ENCODE measurements at places on chromosomes 3 and 15.

DNA sequence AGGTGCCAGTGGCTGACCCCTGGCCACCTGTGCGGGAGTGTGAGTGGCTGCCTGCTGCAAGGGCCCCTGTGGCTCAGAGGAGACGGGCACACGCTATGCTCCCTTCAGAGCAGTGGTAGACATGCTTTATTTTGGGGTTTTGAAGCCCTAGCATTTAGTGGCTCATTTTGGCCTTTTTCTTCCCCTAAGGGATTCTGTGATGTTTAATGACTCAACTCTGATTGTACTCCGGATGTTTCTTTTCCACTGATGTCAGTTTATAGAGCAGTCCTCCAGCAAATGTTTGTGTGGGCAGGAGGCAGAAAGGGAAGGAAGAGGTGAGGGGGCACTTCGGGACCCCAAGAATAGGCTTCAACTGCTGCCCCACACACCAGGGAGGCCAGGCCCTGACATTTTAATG lies 288.9 kb upstream of the C2CD4B start:
- no peak for DNase-seq

- DNase-seq: no peak
These were observed 31.1 kb downstream of the RNF13 start for GRCh38 chr3:149844091-149844490.

- DNase-seq: no peak
These were observed 34.1 kb downstream of the PTPN9 start for GRCh38 chr15:75545064-75545463.

- DNase-seq: no peak
These were observed 390.3 kb upstream of the AGTR1 start for GRCh38 chr3:148307443-148307843.

DNA sequence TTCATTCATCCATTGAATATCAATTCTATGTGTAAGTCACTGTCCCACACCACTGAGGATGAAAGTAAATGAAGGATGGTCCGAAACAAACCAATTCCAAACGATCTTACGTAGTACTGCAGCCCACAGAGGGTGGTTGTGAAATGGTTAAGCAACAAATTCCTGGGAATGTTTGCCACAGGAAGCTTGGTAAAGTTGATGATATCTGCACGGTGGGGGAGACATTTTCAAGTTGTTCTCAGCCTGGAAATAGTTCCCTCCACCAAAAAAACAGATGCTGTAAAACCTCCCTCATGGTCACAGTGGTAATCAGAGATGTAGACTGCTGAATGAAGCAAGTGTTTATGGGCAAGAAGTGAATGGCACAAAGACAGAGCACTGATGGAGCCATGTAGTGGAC lies 35.9 kb upstream of the BNC1 start:
- DNase-seq: no peak

- no peak for DNase-seq
These were observed 30.3 kb upstream of the VEPH1 start for GRCh38 chr3:157533298-157534070.

DNA sequence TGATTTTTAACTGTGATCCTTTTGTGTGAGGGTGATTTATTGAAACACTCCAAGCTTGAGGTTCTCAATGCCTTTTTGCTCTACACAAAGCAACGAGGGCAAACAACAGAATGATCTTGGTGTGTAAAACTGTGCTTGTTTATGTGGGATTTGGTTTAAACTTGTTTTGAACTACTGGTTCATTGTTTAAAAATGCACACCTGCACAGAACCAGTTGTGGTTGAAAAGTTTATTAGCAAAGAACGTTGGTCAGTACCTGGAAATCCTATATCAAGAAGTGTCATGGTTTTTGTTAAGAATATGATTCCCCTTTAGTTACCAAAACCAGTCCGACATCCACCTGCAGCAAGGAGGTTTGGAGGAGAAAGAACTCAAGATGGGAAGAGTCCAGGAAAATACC lies 239.4 kb downstream of the WNT5A start:
- no peak for DNase-seq

DNA sequence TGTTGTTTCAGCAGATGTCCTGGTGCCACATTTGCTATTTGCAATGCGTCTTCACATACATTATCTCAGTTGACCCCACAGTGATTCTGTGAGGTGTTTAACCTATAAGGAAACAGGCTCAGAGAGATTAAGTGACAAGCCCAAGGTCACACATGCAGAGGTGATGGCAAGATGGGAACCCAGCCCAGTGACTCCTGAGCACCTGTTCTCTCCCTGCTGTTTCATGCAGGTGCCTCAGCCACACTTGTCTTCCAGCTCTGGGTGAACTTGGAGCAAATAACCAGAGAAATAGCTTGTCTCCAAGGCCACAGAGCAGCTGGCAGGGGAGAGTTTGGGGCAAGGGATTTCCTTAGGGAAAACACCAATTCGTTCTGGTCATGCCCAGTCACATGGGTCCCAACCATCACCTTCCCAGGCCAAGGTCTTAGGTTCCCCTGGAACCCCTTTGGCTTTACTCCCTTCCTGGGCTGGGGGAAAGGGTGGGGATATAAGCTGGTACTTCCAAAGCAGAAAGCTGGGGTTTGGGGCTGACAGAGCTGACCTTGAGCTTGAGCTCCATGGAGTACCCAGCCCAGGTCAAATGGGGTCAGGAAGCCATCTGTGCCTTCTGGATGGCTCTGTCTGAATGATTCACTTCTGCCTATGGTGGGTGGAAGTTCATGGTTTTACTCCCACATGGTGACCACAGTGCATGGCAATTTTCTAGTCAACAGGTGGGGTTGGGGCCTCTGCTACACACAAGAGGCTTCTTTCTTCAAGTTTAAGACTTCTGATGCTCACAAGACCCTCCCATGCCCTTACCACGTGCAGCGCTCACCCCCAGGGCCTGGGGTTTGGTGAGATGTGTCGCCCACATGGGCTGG lies 22.4 kb downstream of the LIPC start:
- no peak for DNase-seq

GRCh38 chr3:169286992-169287391 lies 376.5 kb downstream of the MECOM start:
- no peak for DNase-seq

- DNase-seq: no peak
These were observed 20.9 kb upstream of the PHLDB2 start for GRCh38 chr3:111838133-111838532.

DNA sequence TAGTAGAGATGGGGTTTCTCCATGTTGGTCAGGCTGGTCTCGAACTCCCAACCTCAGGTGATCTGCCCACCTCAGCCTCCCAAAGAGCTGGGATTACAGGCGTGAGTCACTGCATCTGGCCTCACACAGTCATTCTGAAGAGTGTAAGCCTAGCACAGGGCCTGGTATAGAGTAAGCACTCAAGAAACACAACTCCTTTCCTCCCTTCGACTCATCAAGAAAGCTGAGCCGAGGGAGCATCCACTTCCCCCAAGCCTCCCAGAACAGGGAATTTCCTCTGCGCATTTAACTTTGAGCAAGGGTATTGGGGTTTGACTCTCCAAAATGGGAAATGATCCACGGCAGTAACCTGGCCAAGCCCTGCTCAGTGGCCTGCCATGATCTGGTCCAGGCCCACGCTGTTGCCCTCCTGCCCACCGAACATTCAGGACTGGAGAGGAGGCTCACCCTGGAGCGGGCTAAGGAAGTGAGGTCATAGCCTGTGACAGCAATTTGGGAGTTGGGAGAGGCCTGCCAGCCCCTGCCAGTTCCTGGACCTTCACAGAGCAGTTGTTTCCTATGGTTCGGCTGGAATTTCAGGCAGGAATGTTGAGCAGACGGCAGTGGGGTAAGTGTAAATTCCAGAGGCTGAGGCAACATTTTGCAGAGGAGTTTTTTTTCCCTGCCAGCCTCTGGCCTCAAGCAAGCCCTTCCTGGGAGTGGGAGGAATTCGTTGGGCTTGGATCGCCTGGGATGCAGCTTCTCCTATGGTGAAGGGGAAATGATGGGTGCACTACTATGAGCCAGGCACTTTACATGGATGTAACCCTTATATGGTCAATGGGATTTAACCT lies 21.2 kb upstream of the SMAD3 start:
- DNase-seq: no peak

GRCh38 chr3:45617430-45618080 lies 23.0 kb downstream of the LIMD1 start:
- DNase-seq: no peak

DNA sequence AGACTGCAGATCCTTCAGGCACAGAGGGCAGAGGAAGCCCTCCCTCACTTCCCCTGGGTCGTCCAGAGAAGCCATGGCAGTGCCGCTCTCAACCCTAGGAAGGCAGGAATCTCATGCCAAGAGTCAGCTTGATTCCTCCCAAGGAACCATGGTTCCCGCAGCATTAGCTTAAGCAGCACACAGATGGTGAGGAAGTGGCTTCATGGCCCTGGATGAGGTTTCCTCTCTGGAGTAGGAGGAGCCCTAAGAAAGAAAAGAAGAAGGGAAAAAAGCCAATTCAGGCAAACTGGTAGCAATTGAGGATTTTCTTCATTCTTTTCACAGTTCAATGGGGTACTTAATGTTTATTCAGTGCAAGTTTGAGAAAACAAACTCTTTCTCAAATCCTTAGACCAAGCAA lies 2.9 kb downstream of the RBSN start:
- no peak for DNase-seq

- no peak for DNase-seq
These were observed 25.8 kb downstream of the CRABP1 start for GRCh38 chr15:78365917-78366316.

DNA sequence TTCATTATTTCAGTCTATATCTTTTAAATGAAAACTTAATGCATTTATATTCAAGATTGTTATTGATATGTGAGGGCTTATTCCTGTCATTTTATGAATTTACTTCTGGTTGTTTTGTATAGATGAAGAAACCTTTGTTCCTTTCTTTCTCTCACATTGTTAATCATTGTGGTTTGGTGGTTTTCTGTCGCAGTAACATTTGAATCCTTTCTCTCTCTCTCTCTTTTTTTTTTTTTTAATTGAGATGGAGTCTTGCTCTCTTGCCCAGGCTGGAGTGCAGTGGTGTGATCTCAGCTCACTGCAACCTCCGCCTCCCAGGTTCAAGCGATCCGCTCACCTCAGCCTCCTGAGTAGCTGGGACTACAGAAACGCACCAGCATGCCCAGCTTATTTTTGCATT lies 22.1 kb downstream of the AGBL1 start:
- DNase-seq: no peak

DNA sequence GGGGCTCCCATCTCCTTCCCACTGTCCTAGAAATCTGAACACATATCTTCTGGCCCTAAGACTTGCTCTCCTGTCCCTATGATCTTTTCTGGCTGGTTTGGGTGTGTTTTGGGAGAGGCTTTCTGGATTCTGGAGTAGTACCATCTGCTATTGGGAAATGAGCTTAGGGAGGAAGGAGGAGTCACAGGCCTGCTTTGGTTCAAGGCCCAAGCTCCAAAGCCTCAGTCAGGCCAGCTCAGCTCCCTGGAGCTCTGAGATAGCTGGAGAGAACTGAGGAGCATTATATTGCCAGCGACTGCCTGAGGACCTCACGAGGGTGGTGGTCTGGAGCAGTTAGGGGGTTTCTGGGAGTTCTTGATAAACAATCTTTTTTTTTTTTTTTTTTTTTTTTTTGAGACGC lies 18.7 kb downstream of the RASGRF1 start:
- DNase-seq: no peak

DNA sequence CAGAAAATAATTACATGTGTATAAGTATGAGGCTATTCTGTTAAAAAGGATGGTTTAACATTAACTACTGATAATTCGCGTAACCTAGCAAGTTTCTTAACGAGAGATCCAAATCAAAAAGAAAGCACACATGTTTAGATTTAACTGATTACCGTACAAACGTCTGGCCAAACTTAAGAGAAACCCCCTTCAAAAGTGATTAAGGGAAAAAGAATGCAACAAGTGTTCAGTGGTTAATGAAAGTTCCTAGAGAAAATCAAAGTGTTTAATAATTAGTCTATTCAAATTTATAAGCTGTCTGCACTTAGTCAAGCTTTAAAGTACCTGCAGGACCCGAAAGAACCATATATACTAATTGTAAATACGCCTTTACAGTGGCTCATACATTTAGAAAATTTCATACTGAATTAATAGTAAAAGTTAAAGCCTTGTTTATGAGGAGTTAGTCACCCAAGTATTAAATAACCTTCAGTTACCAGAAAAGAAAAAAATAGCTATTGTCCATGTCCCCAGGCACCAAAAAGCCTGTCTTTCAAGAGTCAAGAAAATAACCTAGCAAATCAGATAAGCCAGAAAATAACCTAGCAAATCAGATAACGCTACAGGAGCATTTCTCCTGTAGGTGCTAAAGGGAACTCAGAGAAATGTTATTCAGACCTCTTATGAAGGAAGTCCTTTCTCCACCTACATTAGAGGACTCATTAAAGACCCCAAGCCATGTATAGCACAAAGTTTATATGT lies 34.6 kb downstream of the ZNF589 start:
- no peak for DNase-seq

- DNase-seq: no peak
These were observed 179.1 kb downstream of the SLC9A9 start for GRCh38 chr3:143668924-143669790.

- no peak for DNase-seq
These were observed 1.8 kb downstream of the ARHGEF26 start for GRCh38 chr3:154122912-154123559.

DNA sequence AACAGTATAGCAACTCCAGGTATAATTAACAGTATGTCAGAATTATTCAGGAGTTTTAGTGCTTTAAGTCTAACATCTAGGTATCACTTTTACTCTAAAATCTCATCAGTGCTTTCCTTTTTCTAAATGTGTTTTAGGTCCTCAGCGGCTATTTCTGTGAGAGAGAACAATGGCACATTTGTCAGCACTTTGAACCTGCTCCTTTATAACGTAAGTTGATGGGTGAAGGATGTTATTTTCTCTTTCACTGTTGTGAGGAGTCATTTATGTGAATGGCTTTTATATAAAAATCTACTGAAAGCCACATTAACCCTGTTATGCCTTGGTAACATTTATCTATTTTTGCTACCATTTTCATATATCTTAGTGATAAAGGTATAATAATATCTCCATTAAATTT lies 22.8 kb downstream of the ZPLD1 start:
- DNase-seq: no peak

GRCh38 chr3:149339931-149340309 lies 6.5 kb upstream of the TM4SF18 start:
- peak; percentile 75 for DNase-seq

DNA sequence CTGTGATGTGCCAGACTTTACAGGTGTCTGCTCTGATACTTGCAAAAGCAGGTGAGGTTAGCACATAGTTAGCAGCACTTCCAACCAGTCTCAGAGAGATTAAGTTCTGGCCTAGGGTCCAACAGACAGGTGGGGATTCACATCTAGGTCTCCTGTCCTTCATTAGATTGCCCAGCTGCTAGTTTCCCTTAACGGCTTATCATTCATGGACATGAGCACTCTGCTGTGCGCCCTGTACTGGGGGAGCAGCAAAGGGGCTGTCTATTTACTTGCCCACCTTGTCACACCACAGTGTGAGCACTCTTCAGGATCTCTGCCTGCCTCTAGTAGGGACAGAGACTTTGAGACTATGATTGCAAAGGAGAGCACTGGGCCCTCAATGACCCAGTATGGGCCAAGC lies 8.7 kb downstream of the SPSB4 start:
- no peak for DNase-seq

DNA sequence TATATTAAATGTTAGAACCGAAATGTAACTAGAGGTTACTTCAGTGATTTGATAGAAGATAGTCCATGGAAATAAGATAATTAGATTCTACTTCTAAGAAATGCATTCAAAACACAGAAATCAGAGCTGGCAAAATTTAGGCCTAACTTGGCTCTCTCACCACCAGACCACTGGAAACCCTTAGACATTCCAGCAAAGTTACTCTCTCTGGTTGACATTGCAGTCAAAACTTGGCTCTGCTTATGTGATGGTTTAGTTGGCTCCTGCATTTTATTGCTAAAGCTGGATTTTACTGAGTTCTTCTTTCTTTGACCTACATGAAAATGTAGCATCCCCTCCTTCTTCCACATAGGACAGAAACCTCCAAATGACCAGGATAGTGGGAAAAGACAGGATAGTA lies 35.4 kb upstream of the CBLB start:
- DNase-seq: no peak

Measured in COR-L47 (cell line).